ENCODE measurements at places on chromosomes 16 and 17.

DNA sequence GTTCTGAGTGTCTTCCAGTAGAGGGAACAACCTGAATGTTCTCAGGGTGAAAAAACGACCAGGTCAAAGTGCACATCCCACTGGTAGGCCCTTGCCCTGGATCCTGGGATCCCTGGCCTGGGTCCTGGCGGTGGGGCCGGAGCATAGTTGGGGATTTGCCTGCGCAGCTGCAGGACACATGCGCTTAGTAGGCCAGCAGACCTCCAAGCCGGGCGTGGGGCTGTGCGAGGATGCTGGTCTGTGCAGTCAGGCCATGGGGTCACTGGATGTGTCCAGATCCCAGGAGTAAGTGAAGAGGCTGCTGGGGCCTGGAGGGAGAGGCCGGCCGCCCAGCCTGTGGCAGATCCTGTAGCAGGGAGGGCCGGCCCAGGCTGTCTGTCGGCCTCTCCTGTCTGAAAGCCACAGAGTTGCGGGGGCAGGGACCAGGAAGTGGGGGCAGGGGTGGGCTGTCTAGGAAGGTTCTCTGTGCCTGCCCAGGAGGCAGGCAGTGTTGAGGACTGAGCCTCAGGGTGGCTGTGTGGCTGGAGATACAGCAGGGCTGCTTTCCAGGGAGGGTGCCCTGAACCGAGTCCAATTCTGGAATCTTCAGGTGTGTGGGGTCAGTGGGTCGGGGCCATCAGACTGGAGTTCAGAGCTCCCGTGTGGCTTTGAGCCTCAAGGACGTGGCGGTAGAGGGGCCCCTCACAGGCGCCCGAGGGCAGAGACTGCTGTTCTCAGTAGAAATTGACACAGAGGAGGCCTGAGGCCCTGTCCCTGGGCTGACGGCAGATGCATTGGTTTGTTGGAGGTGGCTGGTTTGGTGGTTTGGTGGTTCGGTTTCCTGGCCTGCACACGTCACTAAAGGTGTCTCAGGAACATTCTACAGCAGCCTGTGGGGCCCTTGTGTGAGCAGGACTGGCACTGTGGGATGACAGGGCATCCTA is 17.2 kb upstream of the NUDT16L1 start:
- DNase-seq: no peak

DNA sequence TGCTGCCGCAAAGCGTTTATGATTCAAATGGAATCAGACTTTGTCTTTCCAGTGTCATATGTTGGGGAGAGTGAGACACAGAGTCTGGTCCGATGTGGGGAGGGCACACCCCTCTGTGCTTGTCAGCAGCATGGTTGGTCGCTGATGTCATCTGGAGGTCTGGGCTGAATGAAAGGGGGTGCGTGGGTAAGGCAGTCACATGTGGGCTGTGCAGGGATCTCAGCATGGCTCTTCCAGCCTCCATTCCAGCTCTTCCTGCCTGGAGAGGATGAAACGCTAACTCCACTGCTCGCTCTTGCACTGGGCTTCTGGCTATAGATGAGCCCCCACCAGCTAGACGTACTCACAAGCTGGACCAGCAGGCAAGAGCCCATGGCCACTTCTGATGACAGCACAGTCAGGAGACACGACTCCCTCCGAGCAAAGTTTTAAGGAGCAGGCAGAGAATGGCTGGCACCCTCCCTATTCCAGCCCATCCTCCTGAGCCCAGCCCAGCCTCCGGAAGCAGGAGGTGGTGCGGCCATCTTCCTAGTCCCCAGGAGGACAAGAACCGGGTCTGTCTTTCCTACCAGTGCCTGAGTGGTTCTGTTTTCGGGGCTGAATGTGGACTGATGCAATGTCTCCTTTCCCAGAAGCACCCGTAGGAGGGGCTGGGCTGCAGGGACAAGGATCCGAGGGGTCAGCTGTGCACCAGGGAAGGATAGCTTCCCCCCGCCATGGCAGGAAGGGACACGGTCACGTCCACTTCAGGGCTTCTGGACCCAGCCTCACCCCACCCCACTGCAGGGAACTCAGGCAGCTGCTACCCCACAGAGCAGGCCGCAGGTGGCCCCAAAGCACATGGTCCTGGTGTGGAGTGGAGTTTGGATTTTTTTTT is 41.5 kb upstream of the CBFA2T3 start:
- DNase-seq: peak; percentile 1

GRCh38 chr16:800834-801511 is 439 bp upstream of the GNG13 start:
- DNase-seq: no peak

GRCh38 chr16:74456290-74456625 is 35.0 kb upstream of the CLEC18B start:
- DNase-seq: no peak

Data from nephron progenitor cell (in vitro differentiated cells).